ENCODE measurements at places on chromosomes 12 and 14.
A peak's percentile ranks its signal among the peaks of the same experiment; 100 is the strongest.

DNA sequence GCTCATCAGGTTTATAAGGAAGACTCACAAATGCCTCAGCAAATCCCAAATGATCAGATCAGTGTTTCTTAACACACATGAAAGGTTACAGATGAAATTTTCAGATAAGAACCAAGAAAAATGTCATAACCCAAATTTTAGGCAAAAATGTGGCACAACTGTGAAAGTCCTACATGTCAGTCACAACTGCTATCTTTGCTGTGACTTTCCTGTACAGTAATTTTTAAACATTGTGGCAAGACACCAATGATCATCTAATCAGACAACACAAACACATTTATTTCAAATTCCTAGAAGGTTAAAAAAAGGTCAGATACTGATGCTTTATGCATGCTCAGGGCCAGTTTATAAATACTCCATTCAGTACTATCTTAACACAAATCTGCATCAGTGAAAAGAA is 31.1 kb downstream of the NUDT4 start:
- DNase-seq, result no peak

DNA sequence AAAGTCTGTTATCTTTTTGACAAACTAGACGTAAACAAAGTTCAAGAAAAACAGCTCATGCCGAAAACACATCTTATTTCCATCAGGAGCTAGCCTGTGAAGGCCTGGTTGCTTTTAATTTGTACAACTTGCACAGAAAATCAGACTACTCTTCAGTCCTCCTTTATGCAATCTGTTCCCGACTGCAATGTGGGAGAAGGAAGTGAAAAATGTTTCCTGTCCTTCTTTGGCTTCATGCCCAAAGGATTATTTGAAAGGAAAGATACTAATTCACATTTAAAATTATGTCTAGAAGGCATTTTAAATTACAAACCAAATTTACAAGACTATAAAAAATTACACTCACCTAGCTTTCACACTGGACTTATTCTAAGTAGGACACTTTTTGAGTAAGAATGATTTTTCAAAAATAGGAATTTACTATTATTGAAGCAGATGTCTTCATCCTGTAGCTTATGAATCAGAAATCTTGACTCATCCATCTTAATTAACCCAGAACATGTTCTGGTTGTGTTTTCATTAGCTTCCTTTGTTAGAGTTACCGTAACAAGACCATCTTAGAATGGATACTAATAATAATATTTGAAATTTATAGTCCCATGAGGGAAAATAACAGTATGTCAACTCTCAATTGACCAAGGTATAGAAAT is 272.6 kb downstream of the PRKD1 start:
- no peak for DNase-seq

DNA sequence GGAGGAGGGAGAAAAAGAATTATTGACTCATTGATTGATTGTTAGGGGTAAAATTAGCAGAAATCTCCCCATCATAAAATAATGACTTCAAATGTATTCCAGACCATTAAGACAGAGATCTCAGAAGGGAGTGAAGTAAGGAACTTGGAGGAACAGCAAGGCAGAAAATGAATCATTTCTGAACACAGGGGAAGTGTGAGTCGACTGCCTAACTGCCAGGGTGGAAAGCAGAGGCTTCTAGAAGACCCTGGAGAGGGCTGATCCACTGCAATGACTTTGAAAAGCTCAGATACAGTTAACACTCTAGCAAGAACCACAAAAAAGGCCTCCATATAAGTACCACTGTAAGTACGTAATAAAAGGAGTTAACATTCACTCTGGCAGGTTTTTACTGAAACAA is 9.7 kb downstream of the GLTP start:
- no peak for DNase-seq

GRCh38 chr12:120368789-120369602 is at the start of gene MSI1:
MSI1 (minus strand) TSS chr12:120369164; CDS start chr12:120369091, 73 bp downstream.
- DNase-seq, result no peak

GRCh38 chr14:53193193-53193592 is 40.1 kb upstream of the DDHD1 start:
- DNase-seq, result no peak

DNA sequence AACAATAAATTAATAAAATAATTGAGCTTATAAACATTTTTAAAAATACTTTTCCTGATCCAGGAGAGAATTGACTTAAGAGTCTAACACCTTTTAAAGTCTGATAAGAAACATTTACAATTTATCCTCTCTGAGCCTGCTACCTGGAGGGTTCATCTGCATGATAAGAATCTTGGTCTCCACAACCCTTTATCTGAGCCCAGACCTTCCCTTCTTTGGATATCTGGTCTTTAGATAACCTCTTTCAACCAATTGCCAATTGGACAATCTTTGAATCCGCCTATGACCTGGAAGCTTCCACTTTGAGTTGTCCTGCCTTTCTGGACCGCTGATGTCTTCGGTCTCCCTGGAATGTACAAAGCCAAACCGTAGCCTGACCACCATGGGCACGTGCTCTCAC is 1393.3 kb upstream of the TMEM132C start:
- DNase-seq, result no peak

- DNase-seq, result no peak
These were observed 444.3 kb downstream of the NELL2 start for GRCh38 chr12:44431647-44432343.

GRCh38 chr14:102351023-102351422 is 11.7 kb downstream of the CINP start:
- no peak for DNase-seq

- no peak for DNase-seq
These were observed 86.3 kb downstream of the SEC23A start for GRCh38 chr14:39016733-39017095.

- DNase-seq, result no peak
These were observed 5.7 kb downstream of the PRKAB1 start for GRCh38 chr12:119673634-119674033.

DNA sequence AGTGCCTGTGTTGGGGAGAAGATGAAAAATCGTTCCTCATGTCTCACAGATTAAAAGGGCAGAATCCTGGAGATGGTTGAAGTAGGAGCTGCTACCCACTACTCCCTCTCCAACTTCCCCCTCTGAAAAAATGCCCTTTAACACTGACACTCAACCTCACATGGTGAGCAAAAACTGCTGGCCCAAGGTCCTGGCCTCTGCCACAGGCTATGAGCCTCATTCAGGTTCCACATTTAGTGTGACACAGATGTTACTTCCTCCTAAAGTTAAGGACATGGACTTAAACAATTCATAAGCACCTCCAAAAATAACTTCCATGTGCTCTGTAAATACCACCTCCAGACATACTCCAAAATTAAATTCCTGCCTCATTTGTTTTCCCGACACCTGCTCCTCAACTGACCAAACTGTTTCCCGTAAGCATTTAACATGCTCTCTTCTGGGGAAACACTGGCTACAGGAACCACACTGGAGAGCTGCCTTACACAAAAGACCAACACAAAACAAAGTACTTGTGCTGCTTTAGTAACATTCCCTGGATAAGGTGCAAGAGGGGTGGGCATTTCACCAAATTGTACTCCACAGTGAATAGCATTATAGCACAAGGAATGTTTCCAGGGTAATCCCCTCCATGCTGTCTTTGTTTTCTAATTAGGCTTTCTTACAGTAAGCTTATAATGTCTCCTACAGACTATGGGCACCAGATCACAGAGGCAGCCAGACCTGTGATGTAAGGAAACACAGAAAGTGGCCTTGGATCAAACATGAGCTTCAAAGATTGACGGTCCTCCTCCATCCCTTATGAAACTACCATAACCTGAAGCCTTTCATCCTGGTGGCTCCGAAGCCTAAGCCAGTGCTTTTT is 57.0 kb downstream of the PHLDA1 start:
- peak; percentile 61 for DNase-seq

GRCh38 chr12:33649992-33650391 is 210.4 kb upstream of the SYT10 start:
- no peak for DNase-seq

- no peak for DNase-seq
These were observed 138.9 kb downstream of the GPR65 start for GRCh38 chr14:88143810-88144209.

GRCh38 chr12:70543444-70543843 is 93.8 kb downstream of the PTPRB start:
- DNase-seq, result no peak

GRCh38 chr12:56838621-56839488 is 75.7 kb downstream of the HSD17B6 start:
- no peak for DNase-seq

DNA sequence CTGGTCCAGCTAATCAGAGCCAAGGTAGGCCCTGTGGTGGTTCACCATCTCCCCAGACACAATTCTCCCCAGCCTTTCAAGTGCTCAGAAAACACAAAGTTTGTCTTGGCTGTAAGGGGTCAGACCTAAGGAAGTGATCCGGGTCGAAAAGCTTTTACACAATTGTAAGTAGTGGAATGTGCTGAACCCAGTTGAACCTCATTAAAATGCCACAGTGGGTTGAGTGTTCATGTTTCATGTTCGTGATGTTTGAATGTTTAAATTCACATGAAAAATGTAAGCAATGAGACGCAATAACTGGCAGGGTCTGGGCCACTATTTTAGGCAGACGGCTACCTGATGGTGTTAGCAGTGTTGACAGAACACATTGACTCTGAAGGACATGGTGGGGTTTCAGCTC is 60.9 kb upstream of the JDP2 start:
- no peak for DNase-seq

GRCh38 chr12:83145325-83145840 is 458.7 kb downstream of the TMTC2 start:
- no peak for DNase-seq

DNA sequence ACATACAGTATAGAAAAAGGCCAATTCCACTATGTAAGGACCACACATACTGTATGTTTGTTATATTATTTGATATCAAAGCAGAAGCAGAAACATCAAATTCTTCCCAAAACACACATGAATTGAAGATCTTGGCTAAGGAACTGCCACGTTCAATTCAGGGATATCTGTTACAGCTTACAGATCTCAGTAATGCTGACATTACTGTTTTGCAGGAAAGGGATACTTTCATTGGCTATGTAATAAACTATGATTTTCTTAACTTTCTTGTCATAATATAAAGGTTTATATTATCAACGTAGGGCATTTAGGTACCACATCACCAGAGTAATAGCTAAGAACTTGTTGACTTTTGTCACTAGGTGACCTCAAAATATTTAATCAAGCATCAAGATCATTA is 148.5 kb downstream of the PAX9 start:
- DNase-seq, result no peak

GRCh38 chr12:49962861-49963765 is 1.4 kb downstream of the AQP5 start:
- no peak for DNase-seq

- DNase-seq, result no peak
These were observed 53.3 kb upstream of the NR2C1 start for GRCh38 chr12:95126736-95127135.

DNA sequence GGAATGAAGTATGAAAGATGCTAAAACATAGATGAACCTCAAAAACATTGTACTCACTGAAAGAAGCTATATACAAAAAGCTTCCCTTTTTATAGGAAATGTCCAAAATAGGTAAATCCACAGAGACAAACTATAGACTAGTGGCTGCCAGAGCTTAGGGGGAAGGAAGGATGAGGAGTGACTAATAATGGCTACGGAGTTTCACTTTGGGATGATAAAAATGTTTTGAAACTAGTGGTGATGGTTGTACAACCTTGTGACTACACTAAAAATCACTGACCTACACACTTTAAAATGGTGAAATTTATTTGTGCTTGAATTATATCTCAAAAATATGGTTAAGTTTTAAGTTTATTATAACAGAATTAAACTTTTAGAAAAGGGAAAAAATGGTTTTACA is 37.1 kb upstream of the AMN1 start:
- DNase-seq, result no peak

GRCh38 chr12:130236446-130236845 is 74.2 kb downstream of the FZD10 start:
- DNase-seq, result no peak

DNA sequence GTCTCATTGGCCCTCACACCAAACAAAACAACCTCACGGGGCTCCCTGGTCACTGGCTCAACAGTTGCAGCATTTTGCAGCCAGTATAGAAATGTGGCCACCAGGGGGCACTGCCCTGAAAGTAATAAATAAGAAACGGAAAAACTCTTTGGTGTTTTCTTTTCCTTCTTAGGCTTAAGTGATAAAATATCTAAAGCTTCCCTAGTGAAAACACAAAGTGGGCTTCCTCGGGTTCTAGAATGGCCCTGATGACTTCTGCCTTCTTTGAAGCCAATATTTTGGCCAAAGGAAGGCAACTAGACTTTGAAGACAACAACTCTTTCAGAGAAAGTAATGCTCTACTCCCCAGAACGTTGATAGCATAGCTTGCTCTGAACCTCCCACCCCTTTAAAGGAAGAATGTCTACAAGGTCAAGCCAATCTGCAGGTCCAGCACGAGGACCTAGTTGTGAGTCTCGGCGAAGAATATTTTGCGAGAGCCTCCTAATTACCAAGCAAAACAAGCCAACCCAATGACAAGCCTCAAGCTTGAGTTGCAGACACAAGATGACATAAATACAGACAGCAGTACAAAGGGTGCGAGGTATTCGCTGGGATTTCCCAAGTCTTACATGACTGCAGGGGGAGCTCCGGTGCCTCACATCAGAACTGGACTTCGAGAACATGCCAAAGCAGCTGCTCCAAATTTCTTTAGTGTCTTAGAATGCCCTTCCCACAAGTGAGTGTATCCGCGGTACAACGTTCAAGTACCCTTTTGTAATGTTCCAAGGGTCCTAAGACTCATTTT is 2.6 kb downstream of the ITPK1 start:
- DNase-seq, result peak; percentile 67

DNA sequence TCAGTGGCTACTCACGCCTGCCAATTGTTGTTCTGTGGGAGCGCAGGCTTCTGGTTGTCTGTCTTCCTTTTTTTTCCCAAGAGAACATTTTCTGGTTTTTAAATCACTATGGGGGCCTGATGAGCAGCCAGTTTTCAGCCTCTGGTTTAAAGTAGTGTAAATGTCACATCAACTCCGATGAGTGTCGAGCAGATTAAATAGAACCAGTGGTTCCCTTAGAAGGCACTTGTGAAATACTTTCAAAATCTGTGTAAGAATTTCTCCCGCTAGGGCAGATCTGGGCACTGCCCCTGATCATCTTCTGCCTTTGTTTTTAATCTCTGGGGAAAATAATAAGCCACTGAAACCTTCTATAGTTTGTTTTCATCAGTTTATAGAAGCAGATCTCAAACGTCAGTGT is 130.4 kb downstream of the PRIMA1 start:
- no peak for DNase-seq

DNA sequence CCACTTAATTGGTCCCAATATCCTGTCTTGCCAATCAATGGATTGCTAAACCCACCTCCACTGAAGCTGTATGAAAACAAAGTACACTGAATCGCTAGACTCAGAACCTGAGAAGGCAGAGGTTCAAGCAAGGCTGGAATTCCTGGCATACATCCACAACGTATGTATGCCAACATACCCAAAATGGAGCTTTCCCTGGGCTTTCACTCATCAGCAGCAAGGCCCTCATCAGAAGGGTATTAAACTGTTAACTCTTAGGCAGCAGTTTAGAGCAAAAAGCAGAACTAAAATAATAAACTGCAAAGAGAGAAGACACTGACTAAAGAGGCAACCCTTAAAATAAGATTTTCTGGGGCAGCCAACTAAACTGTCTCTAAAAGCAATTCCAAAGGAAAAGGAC is 13.6 kb downstream of the MED13L start:
- no peak for DNase-seq

GRCh38 chr14:104752423-104752734 is 568 bp upstream of the SIVA1 start:
- no peak for DNase-seq

Data from CD4-positive, alpha-beta T cell treated with Interleukin-15 for 1 hour (primary cell).